ENCODE measurements at places on chromosomes 1 and 21. TPM values are rescaled to one million over a fixed set of nuclear protein-coding genes. Genes with fewer than 3 reads are reported as not detected.

The TFB2M gene
- 30.7 TPM for total RNA-seq

The SLC22A15 gene
- total RNA-seq = 2.2 TPM

The TNNT2 gene
- total RNA-seq = 1.1 TPM

The FLG gene
- total RNA-seq = not detected

The NME7 gene
- total RNA-seq = 18.9 TPM

The ASPM gene
- total RNA-seq = 28.6 TPM

The P3R3URF gene
- not detected for total RNA-seq

The POU2F1 gene
- 17.9 TPM for total RNA-seq

The KTI12 gene
- total RNA-seq = 9.7 TPM

DNA sequence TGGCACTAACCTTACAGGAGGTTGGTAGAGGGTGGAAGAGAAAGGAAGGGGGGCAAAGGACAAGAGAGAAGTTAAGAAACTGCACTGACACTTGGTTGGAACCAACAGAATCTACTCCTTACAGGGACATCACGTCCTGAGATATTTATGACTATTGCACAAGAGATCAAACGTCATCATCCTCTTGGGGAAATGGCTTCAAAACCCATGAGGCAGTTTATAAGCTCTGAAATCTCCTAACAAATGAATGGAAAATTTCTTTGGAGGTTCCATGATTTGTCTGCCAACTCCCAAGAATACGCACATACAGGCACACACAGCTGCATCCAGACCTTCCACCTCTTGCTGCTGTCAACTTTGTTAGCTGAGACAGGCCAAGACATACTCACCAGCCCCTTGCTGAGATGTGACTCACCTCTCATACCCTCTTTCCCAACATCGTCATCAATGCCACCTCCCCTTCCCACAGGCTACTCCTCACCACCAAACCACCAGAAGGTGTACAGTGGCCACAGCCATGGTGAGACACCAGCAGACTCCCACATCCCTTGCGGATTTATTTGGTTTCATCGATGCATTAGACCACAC is 135.5 kb downstream of the SETD4 start:
- DNase-seq = peak; percentile 72

DNA sequence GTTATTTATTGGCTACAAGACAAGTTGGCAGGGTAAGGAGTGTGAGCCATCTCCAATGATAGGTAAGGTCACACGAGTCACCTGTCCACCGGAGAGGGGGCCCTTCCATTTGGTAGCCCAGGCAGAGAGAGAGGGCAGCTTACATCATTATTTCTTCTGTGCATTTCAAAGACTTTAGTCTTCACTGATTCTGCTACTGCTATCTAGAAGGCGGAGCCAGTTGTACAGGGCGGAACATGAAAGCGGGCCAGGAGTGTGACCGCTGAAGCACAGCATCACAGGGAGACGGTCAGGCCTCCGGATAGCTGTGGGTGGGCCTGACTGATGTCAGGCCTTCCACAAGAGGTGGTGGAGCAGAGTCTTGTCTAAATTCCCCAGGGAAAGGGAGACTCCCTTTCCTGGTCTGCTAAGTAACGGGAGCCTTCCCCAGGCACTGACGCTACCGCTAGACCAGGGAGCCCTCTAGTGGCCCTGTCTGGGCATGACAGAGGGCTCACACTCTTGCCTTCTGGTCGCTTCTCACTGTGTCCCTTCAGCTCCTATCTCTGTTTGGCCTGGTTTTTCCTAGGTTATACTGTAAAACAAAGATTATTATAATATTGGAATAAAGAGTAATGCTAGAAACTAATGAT is 36.7 kb downstream of the ZNF695 start:
- DNase-seq = peak; percentile 31

GRCh38 chr1:71400050-71400449 is 319.2 kb upstream of the ZRANB2 start:
- DNase-seq = no peak

DNA sequence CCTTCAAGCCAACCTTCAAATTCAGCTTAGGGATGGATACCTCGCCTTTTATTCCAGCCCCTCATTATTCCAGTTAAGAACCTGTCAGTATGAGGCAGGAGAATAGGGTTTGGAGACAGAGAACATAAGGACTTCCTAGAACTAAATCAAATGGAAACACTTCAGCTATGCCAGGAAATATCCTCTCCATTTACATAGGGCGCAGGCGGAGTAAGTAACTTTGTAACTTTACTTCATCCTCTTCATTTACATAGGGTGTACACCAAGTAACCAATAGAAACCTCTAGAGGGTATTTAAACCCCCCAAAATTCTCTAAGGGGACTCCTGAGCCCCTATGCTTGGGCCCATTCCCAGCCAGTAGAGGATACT is 75.4 kb upstream of the ATF3 start:
- no peak for DNase-seq

- DNase-seq = peak; percentile 23
Observed at GRCh38 chr1:115241309-115241708, 96.7 kb downstream of the NGF start.

DNA sequence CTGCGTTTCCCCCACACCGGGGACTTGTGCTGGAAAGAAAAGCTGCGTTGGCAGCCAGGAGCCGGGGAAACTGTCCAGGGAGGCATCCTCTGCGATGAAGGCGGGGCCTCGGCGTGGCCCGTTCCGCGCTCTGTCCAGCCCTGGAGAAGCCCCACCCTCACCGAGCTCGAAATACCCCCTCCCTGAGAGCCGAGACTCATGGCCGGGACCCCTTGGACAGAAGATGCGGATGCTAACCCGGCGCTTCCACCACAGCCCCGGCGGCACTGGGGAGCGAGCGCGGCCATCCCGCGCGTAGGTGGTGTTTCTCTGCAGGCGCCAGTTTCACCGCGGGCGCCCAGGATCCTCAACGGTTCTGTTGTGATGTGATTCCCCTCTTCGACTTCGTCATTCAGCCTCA is 31.6 kb downstream of the PDE9A start:
- no peak for DNase-seq

DNA sequence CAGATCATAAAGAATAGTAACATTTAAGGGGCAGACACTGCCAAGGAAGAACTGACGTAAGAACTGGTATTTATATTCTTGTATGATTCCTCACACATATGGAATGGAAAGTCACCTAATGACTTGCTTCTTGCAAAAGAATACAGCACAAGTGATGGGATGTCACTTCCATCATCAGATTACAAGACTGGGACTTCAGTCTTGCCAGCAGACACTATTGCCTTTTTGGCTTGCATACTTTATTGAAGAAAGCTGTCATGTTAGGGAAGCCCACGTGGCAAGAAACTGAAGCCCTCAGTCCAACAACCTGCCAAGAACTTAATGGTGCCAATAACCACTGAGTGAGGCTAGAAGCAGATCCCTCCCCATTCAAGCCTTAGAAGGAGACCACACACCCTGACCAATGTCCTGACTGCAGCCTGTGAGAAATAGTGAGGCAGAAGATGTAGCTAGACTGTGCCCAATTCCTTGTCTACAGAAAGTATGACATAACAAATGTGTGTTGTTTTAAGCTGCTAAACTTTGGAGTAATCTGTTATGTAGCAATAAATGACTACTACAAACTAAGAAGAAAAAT is 12.0 kb downstream of the EGLN1 start:
- peak; percentile 1 for DNase-seq

DNA sequence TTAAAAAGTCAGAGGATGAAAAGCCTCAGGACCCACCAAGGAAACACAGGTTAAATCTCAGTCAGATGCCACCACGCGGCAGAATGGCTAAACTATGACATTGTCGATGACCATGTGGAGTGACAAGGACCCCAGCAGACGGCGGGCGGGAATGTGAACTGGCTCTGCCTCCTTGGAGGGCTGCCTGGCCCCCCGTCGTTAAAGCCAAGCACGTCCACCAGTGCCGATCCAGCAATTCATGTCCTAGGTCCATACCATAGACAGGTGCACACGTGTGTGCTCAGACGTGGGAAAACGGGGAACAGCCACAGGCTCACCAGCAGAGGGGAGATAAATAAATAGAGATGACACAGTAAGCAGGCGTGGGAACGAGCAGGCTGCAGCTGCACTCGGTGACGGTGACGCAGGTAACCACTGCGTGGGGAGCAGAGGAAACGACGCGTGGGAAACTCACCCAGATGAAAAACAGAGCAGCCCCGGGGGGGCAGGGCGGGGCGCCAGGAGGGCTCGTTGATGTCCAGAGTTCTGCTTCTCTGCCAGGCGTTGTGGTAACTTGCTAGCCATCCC is 28.3 kb upstream of the PCBP3 start:
- DNase-seq = peak; percentile 41

DNA sequence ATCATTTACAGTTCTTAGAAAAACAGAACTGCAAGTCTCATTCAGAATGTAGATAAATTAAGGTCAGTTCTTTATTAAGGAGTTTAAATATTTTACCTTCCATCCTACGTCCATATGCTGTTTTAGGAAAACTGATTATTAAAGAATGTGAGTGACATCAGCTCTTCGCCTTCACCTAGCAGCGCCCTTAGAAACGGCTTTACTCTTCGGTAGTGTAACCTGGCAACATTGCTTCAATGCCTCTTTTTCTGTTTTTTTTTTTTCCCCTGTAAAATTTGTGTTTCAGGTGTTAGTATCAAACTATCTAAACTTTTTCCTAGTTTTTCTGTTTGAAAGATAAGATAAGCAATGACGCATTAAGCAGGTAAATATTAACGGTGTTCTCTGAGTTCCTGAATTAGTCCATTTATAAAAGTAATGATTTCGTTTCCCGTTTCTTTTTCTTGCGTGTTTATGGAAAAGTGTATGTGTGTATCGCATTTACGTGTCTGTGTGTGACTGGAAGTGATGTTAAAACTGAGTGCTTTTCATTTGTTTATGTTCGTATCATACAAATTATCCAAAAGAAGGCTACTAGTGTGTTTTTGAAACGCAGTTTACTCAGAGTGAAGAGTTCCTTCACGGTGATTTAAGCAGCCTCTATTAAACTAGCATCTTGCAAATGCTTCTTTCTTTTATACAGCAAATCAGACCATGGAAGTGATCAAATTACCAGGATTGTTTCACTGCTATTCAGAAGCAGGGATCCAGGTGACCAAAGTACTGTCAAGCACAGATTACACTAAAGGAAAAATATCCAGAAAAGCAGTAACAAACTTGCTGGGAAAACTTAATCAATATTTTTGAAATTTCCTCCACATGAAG is 139.0 kb downstream of the SDCCAG8 start:
- no peak for DNase-seq

DNA sequence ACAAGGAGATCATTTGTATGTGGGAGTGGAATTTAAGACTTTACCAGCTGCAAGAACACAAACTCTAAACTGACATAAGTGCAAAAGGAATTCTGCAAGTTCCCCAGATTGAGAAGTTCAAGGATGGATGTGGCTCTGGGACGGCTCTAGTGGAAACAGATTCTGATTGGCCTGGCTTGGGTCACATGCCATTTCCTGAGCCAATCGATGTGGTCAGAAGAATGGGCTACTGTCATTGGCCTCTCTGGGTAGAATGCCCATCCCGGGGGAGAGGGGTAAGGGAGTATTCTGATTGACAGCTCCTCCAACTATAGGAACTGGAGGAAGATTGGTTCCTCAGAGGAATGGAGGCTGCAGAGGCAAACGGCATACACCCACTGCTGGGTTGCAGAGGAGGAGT is 6.0 kb upstream of the IFNLR1 start:
- DNase-seq = no peak

- no peak for DNase-seq
Observed at GRCh38 chr1:228134591-228134990, 5.5 kb upstream of the GUK1 start.

GRCh38 chr1:76038287-76039004 is 36.1 kb upstream of the ST6GALNAC3 start:
- DNase-seq = no peak

GRCh38 chr21:39715804-39716397 is 29.1 kb upstream of the IGSF5 start:
- peak; percentile 70 for DNase-seq

GRCh38 chr1:208206092-208206698 is 38.0 kb downstream of the PLXNA2 start:
- DNase-seq = no peak

DNA sequence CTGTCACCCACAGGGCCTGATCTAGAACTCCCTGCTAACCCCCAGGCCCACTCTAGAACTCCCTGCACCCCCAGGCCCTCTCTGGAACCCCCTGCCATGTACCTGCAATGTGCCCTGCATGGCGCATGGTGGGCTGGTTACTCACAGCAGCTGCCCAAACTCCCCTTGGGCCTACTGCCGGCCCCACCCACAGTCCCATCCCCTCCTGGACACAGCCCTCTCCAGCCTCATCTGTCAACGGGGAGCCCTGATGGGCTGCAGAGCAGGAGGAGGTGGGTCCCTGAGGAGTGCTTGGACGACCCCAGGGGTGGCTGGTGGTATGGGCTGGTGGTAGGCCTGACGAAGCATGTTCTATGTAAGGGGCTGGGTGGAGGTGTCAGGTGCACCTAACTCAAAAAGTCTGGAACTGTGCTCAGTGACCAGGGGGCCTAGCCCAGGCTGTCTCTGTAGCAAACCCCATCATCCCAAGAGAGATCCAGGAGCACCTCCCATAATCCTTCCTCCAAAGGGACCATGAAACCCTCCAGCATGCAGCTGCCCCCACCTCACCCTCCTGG is 19.0 kb upstream of the PRSS38 start:
- DNase-seq = no peak

DNA sequence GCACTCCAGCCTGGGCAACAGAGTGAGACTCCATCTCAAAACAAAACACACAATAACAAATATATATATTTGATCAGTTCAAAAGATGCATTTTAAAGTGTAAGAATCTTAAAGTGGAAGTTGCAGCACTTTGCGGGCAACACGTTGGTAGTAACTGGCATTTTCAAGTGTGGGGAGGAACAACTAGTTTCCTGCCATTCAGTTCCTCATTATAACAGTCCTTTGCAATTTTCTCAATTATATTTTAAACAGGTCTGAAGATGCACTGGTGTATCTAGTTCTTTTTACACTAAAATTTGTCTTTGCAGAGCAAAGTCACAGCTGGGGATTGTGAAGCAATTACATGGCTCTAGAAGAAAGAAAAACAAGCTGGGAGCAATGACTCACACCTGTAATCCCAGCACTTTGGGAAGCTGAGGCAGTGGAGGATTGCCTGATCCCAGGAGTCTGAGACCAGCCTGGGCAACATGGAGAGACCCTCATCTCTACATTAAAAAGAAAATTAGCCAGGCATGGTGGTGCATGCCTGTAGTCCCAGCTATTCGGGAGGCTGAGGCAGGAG is 25.3 kb downstream of the RRAGC start:
- no peak for DNase-seq

DNA sequence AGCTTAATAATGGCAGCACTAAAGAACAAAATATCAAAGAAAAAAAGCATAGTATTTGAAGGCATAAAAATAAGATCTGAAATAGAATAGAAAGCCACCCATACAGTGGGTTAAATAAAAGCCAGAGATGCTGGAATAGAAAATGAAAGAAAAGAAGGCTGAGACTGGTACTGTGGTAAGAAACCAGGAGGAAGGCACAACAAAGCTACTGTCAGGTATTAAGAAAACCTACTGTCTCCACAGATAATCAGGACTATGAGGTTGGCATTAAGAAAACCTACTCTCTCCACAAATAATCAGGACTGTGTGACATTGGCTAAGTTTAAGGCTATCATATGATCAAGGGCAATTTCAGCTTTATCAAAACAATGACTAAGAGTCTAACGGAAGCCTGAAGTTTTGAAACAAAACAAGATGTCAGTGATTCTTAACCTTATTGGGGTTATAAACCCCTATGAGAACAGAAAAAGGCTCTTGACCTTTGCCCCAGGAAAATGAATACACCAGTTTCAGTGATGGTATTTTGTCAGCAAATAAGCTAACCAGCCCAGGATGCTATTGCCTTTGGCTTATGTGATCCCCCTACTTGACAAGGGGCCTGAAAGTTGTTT is 24.4 kb downstream of the MCOLN2 start:
- DNase-seq = no peak

Data from PC-3 (cell line).